ENCODE measurements at places on chromosomes 7 and 10.

- DNase-seq = no peak
These were observed 116.5 kb downstream of the ATXN7L1 start for GRCh38 chr7:105759670-105760550.

- DNase-seq = no peak
These were observed 63.8 kb upstream of the FAM204A start for GRCh38 chr10:118405928-118406327.

DNA sequence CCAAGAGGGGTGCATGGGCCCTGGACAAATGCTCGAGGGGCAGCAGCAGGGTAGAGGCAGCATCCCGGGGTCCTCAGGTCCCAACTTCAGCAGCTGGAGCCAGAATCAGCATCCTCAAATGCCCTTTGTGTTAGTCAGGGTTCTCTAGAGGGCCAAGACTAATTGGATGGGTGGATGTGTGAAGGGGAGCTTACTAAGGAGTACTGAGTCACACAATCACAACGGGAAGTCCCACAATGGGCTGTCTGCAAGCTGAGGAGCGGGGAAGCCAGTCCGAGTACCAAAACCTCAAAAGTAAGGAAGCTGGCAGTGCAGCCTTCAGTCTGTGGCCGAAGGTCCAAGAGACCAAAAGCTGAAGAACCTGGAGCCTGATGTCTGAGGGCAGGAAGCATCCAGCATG lies 162.9 kb upstream of the TCERG1L start:
- DNase-seq = no peak

DNA sequence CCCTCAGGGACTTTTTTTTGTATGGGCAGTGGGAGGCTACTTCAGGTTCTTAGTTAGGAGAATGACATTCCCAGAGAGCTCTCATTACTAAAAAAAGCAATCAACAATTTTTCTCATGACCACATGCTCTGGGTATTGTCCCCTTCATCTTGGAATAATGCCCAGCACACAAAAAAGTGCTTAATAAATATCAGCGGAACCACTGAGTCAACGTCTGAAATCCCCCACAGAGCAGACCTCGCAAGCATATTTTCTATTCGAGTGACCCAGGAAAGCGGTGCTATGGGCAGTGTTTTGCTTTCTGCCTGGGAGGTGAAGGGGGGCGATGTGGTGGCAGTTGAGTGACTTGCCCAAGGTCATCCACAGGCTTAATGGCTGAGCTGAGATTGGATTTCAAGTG lies 493.4 kb upstream of the ZMIZ1 start:
- DNase-seq = no peak

DNA sequence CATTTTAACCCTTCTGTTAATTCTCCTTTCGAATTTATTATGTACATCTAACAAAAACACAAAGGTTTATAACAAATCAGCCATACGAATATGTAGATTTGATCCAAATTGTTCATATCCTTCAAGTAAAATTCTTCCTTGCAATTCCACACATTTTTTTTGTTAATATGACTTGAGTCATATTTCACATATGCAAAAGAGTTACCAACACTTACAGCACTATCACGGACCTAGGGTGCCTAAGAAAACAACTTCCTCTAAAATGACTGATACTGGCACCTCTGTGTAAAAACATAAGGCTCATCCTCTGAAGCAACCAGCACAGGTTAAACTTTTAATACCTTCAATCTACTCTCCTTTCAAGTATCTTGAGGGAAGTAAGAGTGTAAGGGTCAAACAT lies 451.8 kb downstream of the SEMA3D start:
- no peak for DNase-seq

DNA sequence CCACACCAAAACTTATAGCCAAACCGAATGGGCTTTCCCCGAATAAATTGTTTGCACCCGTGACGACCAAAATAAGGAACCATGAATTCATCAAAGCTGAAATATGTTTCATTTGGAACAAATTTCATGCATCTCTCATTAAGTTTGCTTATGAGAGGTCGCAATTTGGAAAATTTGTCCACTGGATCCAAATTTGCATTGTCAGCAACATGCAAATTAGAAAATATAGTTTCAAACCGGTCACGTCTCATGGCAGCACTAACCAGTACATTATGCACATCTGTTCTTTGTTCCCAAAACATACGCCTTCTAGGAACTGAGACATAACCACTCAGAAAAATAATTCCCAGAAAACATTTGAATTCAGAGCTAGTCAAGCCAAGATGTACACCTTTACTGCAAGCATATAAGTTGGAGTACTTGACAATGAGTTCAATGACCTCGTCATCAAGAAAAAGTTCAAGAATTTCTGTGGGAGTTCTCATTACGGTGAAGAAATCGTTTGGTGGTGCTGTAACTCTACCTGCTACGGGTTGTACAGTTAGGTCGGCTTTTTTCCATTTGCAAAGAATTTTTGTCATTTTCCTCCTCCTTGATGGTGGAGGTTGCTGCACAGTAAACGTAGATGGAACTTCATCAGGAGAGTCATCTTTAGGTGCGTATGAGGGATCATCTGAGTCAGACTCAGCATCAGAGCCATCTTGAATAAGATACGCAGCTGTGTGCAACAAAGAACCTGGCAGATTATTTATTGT lies 22.5 kb downstream of the ERCC6 start:
- DNase-seq = no peak
